ENCODE measurements at places on chromosomes 16 and 17.

DNA sequence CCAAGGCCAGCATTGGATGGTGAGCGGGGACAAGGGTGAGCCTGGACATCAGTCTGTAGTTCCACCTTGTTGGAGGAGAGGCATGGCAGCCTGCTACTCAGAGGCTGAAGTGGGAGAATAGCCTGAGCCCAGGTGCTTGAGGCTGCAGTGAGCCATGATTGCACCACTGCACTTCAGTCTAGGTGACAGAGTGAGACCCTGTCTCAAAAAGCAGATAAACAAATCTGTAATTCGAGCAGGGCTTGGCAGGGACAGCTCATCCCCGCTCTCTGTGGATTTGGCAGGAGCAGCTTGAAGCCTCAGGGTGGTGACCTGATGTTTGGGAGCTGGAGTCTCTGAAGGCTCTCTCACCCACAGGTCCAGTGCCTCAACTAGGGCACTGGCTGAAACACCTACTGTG is 38.6 kb upstream of the ZCCHC14 start:
- H3K4me3 ChIP-seq = no peak overlapping the region
- no peaks in the 10 kb centered on the region for H3K4me1 ChIP-seq
- DNase-seq = no peak
- H3K36me3 ChIP-seq = peaks cover 2% of the 10 kb centered on the region
- peaks cover 24% of the 10 kb centered on the region for H3K27me3 ChIP-seq

DNA sequence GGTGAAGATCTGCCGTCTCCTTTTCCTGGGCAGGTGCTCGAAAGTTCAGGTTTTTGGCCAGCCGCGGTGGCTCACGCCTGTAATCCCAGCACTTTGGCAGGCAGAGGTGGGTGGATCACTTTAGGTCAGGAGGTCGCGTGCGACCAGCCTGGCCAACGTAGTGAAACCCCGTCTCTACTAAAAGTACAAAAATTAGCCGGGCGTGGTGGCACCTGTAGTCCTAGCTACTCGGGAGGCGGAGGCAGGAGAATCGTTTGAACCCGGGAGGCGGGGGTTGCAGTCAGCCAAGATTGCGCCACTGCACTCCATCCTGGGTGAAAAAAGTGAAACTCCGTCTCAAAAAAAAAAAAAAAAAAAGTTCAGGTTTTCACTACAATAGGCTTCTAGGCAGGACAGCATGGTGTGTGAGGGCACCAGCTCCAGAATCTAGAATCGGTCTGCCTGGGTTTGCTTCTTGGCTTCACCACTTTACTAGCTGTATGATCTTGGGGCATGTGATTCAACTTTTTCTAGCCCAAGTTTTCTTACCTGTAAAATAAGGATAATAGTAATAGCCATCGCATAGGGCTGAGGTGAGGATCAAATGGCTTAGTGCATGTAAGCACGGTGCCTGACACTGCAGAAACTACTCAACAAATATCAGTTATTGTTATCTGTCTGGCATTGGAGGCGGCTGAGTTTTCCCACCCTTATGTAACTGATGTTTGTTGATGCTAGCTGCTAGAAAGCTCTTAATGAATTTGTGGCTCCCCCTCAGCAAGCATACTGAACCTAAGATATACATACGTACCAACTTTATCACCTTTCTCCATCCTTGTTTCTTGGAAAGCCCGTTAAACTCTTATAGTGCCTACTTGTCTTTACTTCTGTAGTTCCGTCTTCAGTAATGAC is 1.3 kb downstream of the PSMD12 start:
- H3K27me3 ChIP-seq = no peaks in the 10 kb centered on the region
- peaks cover 57% of the 10 kb centered on the region for H3K4me1 ChIP-seq
- peaks cover 40% of the 10 kb centered on the region for H3K36me3 ChIP-seq
- peak overlapping the region; percentile 94 for H3K4me3 ChIP-seq
- no peak for DNase-seq
- H3K27ac ChIP-seq = peak overlapping the region; percentile 96

DNA sequence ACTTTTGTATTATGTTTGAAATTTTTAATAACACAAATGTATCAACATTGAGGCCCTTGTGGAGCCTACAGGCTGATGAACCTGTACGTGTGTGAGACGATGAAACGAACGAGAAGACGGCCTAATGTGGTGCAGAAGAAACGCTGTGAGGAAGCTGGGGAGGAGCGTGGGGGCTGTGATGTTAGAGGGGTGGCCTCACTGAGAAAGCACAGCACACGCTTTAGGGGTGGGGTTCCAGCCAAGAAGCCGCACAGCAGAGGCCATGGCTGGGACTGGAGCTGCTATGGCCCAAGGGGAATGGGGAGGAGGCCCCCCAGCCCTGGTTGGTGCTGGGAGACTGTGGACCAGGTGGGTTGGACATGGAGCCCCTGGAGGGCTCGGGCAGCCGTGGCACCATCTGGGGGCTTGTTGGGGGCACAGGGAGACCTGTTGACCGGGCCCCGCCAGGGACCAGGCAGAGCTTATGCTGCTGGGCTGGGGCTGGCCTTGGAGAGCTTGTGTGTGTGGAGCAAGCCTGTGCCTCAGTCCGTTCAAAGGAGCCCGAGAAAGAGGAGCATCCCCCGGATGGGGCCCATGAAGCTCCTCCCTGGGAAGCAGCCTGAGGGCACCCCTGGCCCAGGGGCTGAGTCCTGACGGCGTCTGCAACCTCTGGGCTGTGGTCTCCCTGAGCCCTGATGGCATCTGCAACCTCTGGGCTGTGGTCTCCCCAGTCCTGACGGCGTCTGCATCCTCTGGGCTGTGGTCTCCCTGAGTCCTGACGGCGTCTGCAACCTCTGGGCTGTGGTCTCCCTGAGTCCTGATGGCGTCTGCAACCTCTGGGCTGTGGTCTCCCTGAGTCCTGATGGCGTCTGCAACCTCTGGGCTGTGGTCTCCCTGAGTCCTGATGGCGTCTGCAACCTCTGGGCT is 44.7 kb downstream of the METRNL start:
- H3K36me3 ChIP-seq = no peaks in the 10 kb centered on the region
- no peak for DNase-seq
- H3K4me3 ChIP-seq = no peak overlapping the region
- H3K27ac ChIP-seq = no peak overlapping the region
- peaks cover 16% of the 10 kb centered on the region for H3K4me1 ChIP-seq
- peaks cover 33% of the 10 kb centered on the region for H3K27me3 ChIP-seq

GRCh38 chr16:47142486-47142820 is 1.3 kb downstream of the NETO2 start:
- no peak for DNase-seq
- H3K27me3 ChIP-seq = peaks cover 21% of the 10 kb centered on the region
- peak overlapping the region; percentile 58 for H3K27ac ChIP-seq
- H3K4me3 ChIP-seq = peak overlapping the region; percentile 75

DNA sequence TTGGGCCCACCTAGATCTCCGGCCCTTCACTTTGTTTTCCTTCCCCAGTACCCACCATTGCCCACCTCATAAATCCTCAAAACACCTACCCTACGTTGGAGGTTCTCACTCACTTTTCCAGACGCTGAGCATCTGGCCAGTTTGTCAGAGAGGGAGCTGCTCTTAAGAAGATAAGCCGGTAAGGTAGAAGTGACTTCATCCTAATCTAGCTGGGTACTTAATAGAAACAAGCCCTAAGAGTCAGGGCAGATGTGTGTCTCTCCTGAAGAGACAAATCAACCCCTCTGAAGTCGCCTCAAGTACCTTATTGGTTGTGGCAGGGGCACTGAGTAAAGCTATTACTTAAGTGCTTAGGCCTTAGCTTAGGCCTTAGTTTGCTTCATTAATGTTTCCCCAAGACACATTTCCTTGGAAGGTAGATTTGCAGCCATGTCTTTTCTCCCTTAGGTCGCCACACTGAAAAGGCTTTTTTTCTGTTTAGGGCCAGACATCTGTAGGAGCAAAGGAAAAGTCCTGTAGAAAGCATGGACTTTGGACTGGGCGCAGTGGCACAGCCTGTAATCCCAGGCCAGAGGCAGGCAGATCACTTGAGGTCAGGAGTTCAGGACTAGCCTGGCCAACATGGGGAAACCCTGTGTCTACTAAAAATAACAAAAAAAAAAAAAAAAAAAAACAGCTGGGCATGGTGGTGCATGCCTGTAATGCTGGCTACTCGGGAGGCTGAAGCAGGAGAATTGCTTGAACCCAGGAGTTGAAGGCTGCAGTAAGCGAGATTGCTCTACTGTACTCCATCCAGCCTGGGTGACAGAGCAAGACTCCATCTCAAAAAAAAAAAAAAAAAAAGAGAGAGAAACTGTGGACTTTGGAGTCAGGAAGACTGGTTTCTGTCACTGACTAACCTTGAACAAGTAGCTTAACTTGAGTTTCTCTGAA is 1.0 kb downstream of the TACO1 start:
- peak overlapping the region; percentile 97 for H3K4me3 ChIP-seq
- DNase-seq = no peak
- H3K27ac ChIP-seq = peak overlapping the region; percentile 95
- H3K36me3 ChIP-seq = peaks cover 11% of the 10 kb centered on the region
- H3K27me3 ChIP-seq = no peaks in the 10 kb centered on the region

Data from activated CD4-positive, alpha-beta T cell treated with anti-CD3 and anti-CD28 coated beads for 36 hours (primary cell).